ENCODE measurements at places on chromosomes 13 and 19.

GRCh38 chr13:42380420-42381164, 108.6 kb downstream of the AKAP11 start:
- DNase-seq = peak; percentile 84

DNA sequence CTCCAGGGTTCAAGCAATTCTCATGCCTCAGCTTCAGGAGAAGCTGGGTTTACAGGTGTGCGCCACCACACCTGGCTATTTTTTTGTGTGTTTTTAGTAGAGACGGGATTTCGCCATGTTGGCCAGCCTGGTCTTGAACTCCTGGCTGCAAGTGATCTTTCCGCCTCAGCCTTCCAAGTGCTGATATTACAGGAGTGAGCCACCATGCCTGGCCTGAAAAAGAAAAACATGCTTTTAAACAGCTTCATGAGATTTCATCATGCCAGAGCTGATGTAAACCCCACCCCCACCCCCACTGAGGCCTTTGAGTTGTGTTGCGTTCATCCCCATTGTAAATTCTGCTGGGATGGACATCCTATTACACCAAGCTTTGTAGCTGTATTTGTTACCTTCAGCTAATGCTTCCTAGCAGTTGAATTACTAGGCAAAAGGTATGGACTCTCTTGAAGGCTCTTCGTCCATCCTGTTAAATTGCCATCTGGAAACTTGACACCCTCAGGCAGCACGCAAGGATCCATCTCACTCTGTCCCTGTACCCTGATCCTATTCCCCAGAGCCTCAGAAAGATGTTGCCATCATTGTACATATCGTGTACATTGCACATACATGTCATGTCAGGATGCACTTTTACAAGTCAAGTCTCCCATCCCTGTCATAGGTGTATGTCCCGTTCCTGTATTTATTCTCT, 47.3 kb downstream of the NFIX start:
- DNase-seq = no peak

- no peak for DNase-seq
Measured at GRCh38 chr19:54114340-54115108, 933 bp downstream of the TFPT start.

- DNase-seq = no peak
Measured at GRCh38 chr13:45909089-45909488, 57.5 kb upstream of the SIAH3 start.

DNA sequence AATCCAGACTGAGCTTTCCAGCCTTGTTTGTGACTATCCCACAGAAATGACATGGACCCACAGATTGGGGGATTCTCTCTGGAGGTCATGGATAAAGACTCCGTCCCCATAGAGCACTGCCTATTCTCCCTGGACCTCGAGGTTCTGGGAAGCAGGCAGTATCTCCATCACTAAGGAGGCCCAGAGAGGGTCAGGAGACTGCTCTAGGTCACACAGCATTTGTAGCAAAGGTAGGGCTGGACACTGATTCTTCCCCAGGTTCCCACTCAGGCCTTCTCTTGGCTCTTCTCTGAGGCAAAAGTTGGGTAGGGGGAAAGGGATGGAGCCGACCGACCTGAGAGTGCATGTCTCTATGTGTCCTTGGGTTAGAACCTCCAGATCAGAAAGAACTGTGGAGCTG, 80.9 kb downstream of the PTPRS start:
- DNase-seq = no peak

GRCh38 chr13:35163674-35164073, 221.6 kb downstream of the NBEA start:
- DNase-seq = no peak

DNA sequence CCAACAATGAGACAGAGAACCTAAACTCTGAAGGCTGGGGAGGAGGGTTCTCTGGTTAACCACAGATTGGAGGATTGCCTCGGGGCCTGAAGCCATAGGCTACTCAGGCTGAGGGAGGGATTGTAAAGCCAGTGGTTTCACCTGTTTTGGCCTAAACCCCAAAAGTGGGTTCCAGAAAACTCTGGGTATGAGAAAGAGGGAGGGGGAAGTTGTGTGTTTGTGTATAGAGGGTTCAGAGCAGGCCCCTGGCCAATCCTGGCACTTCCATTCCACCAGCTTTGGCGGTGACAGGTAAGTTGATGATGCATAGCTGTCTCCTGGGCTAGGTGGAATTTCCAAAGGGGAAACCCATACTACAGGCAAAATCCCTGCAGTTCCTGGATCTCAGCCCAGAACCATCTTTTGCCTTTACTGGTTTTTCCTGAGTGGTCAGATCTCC, 13.5 kb upstream of the CCDC97 start:
- DNase-seq = no peak

DNA sequence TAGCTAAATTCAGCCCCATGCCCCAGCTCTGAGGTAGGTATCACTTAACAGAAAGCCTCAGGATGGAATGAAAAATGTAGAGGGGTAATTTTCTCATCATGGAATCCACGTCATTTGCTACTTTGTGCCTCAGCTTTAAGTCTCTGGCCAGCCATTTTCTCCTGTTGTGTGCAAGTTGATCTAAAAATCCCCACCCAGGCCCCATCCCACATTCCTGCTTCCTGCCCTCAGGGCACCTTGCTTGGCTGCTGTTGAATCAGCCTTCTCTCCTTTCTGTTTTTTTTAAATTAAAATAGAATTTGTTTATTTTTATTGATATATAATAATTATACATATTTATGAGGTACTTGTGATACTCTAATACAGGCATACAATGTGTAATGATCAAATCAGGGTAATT, 179.9 kb upstream of the TSHZ3 start:
- DNase-seq = no peak

DNA sequence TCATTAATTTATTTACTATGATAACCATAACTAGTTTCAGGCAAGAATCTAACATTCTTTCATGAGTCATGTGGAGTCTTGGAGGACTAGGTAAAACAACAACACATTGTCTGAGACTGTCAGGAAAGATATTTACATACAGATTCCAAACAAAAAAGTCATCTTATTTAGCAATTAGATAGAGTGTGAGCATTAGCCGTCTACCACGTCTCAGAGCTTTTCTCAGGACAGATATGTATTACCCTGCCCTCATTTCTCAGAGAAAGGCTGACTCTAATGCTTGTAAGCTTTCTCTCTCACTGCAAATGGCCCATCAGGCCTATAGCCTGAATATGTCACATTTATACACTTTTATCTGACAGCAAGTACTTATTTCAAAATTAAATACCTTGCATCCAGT, 312.1 kb upstream of the PCDH20 start:
- DNase-seq = no peak

DNA sequence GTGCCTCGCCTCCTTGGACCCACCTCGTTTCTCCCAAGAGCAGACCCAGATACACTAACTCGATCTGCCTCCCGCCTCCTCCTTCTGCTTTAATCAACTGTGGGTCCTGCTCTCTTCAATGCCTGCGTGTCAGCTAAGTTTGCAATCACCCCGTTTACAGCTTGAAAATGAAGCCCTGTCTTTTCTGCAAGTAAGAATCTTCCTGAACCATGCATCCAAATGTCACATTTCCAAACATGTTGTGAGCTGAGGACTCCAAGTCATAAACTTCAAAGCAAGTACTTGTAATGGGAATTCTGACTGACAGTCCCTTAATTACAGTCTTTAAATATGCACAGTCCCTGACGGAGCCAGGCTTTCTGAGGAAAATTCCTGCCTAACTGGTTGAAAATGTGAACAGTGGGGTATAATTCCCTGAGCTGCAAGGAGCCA, 154.9 kb upstream of the UQCRFS1 start:
- no peak for DNase-seq

DNA sequence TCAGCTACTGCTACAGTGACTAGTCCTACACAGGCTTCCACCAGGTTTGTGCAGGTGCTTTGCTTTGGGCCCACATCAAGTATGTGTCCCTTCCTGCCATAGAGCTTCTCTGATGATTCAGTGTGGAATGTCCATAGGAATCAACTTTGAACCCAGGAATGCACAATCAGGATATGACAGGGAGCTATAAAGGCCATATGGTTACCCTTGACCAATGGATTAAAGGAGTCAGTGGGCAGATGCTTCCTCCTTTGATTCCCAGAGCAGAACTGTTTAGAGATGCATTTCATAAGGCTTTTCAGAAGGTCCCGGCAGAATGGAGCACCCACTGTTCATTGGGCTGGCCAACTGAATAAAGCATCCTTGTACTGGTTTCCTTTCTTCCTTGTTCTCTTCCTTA, 145.2 kb upstream of the WASF3 start:
- DNase-seq = no peak

DNA sequence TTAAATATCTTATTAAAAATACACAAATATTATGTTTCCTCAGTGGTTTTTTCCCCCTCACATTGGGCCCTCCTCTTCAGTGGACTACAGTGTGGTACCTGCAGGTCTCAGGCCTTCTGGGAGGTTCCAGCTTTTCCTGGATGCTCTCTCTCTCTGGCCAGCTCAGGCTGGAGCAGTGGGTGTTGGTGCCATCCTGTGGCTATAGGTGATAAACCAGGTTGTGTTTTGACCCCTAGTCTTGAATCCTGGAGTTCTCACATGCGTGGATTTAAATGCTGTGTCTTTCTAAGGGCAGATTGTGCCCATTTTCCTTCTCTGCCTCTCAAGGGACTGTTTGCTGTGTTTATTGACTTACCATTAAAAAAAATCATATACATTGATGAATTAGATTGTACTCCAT, 41.2 kb upstream of the ZNF527 start:
- DNase-seq = no peak

DNA sequence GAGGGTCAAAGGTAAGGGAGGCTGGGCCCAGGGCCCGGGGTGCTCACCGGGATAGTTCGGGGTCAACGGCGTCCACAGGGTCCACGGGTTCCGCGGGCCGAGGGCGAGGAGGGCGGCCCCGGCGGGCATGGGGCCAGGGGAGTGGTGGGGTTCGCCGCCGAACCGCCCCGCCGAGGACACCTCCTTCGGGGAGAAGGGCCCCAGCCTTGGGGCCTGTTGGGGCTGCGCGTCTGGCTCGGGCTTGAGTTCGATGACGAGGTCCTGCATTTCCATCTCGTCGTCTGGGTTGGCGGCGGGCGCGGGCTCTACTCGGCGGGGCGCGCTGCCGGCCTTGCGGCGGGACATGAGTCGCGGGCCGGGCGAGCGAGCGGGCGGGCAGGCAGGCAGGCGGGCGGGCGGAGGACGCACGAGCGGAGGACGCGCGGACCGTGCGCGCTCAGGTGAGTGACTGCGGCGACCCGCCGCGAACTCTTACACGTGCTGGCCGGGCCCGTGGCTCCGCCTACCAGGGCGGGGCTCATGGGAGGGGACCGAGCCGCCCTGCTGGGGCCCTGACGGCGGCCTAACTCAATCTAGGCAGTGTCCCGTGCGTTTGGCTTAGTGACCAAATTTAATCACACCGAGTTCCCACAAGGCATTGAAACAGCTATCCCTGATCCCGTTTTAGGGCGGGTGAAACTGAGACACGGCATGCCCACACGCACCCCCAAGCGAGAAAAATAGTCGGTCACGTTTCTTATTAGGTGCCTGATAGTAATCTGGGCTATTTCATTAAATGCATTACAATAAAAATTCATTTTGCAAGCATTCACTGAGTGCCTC, at the start of gene ZNF296:
Gene ZNF296 (minus strand): TSS at position 450 of the 822 bp plus-strand sequence. CDS start 105 bp downstream, at position 345.
- peak; percentile 91 for DNase-seq

GRCh38 chr19:9877780-9878510, 42.8 kb downstream of the PIN1 start:
- no peak for DNase-seq

- DNase-seq = no peak
Measured at GRCh38 chr19:5588906-5589676, 21.3 kb upstream of the TINCR start.

DNA sequence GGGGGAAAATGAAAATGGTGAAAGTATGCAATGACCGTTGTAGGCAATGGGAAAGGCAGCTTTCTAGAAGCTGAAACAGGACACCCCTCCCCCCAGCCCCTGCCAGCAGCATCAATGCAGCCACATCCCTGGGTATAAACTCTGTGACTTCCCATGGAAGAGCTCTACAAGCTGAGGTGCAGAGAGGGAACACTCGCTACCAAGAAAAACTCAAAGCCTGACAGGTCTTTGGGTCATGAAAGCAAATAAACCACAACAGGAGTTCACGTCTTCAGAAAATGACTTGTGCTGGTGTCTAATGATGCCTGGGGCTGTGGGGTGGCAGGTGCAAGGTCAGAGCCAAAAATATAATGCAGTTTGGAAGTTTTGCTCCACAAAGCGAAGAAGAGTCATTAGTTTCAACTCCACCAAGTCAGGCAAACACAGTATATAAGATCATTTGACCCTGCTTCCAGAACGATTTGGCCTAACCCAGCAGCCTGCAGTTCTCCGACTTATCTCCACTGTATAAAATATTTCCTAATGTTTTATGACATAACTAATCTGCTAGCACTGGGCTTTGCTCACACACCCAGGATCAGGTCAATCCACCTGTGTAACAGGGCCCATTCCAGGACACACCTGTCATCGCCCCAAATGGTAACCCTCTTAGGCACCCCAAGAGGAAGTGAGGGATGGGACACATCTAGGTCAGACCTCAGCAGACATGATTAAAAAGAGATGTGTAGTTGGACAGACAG, 102.1 kb downstream of the IRS2 start:
- DNase-seq = no peak

DNA sequence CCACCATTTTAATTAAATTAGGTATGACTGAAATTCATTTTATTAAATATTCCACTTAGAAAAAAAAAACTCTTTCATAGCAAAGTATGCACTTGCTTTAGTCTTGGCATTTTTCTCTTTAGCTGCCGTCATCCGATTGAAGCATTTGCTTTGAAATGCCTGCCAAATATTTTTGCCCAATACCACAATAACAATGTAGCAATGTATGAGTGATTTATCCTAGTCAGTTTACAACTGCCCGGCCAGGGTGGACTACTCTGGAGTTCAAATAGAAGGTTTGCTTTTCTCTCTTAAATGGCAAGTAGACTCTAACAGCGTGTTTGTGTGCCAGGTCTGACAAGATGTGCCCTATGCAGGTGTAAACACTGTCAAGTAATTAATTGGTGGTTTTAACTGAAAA, 675.3 kb upstream of the SGCG start:
- no peak for DNase-seq

DNA sequence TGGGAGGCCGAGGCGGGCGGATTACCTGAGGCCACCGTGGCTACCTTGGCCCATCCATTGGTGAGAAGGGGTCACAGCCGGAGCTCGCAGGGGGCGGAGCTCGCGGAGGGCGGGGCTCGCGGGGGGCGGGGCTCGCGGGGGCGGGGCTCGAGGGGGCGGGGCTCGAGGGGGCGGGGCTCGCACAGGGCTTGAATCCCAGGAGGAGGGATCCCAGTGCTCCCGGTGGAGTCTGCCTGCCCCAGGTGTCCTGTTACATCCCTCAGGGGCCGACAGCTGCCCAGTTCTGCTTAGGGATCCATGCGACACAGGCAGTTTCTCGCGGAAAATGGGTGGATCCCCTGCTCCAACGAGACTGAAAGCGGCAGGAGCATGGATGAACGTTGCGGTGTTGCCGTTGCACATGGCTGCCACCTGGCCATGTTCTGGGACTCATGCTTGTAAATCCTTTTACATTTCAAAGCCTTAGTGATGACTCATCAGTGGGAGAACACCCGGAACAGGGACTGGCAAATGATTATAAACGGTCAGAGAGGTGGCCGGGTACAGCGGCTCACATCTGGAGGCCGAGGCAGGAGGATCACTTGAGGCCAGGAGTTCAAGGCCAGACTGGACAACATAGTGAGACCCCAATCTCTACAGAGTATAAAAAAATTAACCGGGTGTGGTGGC, 25.1 kb downstream of the TMPRSS9 start:
- peak; percentile 33 for DNase-seq

- no peak for DNase-seq
Measured at GRCh38 chr13:76921516-76921915, 26.8 kb upstream of the ACOD1 start.

- DNase-seq = no peak
Measured at GRCh38 chr13:95955255-95955654, 97.9 kb downstream of the UGGT2 start.

- no peak for DNase-seq
Measured at GRCh38 chr13:59176775-59177174, 987.0 kb downstream of the DIAPH3 start.
